ENCODE measurements at places on chromosomes 3 and 15.

DNA sequence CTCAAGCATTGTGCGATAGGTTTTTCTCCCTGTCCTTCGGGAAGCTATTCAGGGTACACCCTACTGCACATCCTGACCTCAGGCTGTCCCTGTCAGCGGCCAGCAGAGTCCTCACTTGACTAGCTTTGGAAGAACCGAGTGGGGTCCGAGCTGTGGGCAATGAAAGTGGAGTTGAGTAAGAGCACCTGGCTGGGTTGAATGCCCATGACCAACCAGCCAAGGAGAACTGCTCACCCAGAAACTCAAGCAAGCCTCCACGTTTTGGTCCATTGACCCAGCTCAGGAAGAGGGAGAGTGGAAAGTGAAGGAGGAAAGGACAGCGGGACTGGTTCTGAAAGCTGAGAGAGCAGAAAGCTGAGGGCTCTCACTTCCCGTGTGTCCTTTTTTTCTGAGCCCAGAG is 36.0 kb upstream of the HDGFL3 start:
- DNase-seq, result no peak

DNA sequence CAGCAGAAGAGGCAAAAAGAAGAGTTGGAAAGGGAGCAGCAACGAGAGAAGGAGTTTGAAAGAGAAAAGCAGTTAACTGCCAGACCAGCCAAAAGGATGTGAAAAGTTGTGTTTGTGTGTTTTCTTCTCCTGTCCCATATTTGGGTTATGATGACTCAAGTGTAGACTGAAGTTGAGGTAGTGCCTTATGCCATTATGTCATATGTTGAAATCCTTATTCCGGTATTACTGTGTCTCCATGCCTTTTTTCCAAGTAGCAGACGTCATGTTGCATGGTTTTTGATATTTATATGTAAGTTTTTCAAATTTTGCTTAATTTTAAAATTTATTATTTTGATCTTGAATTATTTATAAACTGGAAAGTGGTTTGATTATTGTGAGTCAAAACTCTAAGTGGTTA is 19.2 kb downstream of the BLOC1S6 start:
- DNase-seq, result no peak

GRCh38 chr3:13638927-13639326 is 90.0 kb downstream of the FBLN2 start:
- no peak for DNase-seq

GRCh38 chr3:160023476-160023875 is 34.8 kb downstream of the IL12A start:
- DNase-seq, result no peak

GRCh38 chr3:35263477-35263876 is 375.8 kb upstream of the ARPP21 start:
- no peak for DNase-seq

DNA sequence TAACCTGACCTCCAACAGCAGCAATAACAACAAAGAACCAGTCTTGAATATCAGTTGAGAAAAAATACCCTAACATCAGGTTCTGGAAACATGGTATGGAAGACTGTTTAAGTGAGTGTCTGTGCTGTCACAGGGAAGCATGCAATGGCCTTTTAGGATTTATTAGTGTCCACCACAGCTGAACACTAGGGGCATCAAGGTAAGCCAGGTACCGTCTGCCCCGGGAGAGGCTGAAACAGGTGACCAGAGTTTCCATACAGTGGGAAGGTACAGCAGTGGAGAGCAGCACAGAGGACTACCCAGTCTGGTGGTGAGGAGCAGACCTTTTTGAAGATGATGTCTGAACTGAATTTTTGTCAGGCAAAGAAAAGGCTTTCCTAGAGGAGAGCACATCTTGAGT is 18.4 kb downstream of the ZDHHC23 start:
- no peak for DNase-seq

DNA sequence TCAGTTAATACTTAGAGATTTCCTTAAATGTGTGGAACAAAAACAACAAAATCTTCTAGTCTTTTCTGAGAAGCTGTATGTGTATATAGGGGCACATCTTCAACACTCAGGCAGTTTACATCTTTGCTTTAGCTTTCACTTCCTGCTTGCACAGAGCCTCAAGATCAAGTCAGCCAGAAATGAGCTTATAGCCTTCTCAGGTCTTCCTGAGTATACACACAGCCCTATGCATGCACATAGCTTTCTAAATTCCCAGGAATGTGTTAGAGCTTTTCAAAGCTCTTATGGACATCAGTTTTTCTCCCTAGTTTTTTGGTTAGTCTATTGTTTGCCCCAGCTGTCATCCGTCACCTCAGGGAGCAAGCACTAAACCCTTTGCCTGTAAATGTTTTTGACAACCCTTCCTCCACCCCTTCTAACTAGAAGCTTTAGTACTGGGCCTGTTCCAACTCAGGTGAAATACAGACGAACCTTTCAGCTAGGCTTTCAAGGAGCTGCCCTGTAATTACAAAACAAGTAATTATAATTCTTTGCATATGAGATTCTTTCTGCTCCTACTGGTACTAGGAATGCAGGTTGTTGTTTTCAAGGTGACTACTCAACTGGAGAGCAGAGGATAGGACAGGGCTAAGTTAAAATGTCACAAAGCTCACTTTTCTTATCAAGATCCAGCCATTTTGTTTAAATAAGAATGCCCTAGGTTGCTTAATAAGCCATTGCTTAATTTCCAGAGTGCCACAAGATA is 22.6 kb upstream of the MTMR10 start:
- peak; percentile 22 for DNase-seq

DNA sequence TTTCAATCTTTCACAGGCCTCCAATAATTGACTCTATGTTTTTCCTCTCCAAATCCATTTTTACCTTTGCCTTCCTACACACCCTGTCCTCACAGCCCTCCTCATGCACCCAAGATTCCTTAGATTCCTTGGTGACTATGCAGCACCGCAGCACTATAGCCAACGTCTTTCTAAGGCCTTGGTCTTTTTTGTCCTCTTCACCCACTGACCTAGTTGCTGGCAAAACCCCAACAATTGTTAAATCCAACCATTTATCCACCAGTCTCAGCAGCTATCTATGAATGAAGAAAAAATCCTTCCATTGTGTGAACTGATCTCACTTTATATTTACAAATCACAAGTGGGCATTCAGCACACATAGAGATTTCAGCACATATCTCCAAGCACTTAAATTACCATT is 203.9 kb downstream of the VGLL3 start:
- DNase-seq, result no peak

GRCh38 chr15:88100181-88100580 is 156.4 kb downstream of the NTRK3 start:
- no peak for DNase-seq

DNA sequence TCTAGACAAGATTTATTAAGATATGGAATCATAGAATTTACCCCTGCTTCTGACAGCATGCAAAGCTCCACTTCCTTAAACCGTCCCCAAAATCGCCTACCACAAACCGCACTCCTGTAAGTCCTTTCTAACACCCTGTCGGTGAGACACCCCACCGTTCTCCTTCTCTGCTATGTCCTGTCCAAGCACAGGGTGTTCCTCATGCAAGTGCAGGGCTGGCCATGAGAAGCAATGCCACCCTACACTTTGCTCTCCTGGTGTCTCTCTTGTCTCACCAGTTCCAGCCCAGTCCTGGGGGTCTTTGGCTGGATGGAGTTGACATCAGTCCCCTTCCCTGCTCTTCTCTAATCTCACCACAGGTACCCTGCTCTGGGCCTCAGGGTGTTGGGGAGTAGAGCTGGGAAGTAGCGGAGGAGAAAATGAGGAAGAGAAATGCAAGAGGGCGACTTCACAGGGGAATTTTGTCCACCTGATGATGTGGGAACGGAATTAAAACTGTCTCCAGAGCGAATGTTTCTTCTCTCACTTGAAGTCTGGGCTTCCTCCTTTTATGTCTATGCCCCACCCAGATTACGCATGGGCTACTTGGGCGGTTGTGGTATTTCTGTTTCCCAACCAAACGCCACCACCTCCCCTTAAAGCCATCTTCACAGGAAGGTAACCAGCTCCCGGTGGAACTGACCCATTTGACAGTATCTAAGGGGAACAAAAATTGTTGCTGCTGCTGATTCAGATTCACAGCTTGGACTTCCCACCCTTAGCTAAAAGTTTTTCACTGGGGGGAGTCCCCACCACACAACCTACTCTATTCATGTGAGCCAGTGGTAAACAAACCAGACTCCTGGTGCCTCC is 49.9 kb downstream of the CASR start:
- DNase-seq, result peak; percentile 81

DNA sequence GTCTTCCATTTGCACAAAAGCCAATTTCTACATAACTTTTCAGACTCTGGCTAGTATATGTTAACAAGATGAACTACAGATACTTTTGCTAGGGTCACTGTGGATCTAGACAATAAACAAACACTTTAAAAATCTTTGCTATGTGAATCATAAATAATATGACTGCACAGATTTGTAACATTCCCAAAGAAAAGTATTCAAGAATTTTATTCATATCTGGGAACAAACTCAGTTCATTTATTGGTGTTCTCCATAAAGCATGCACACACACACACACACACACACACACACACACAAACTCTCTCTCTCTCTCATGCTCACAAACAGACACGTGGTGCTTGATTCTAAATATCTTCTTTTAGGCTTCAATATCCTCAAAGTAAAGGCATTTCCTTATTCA is 18.8 kb upstream of the THRB start:
- DNase-seq, result no peak

Data from hematopoietic multipotent progenitor cell treated with erythropoietin and hydrocortisone succinate and interleukin-3 and kit ligand, for 6 days (in vitro differentiated cells).